Thoracic aorta (tissue), 2 donors: ENCODE measurements at places on chromosomes 13 and 19.

DNA sequence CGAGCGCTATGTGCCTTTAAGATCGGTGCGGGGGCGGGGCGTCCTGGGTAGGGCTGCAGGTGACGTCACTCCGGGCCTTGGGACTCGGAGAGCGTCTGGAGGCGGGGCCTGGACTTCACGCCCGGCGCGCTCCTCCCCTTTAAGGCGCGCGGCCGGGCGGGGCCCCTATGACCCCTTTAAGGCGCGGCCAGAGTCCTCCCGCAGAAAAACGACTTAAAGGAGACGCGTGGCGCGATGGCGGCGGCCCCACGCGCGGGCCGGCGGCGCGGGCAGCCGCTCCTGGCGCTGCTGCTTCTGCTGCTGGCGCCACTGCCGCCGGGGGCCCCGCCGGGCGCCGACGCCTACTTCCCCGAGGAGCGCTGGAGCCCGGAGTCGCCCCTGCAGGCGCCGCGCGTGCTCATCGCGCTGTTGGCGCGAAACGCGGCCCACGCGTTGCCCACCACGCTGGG, at the start of gene COLGALT1:
TSS of gene COLGALT1 (plus strand) at position 170 of the 449 bp plus-strand sequence. CDS start at position 235, 65 bp downstream.
- DNase-seq, result peak; percentile 100

GRCh38 chr19:34767951-34768350, 5.1 kb downstream of the ZNF599 start:
- no peak for DNase-seq

GRCh38 chr19:19558636-19559035, 20.6 kb downstream of the CILP2 start:
- DNase-seq, result no peak

DNA sequence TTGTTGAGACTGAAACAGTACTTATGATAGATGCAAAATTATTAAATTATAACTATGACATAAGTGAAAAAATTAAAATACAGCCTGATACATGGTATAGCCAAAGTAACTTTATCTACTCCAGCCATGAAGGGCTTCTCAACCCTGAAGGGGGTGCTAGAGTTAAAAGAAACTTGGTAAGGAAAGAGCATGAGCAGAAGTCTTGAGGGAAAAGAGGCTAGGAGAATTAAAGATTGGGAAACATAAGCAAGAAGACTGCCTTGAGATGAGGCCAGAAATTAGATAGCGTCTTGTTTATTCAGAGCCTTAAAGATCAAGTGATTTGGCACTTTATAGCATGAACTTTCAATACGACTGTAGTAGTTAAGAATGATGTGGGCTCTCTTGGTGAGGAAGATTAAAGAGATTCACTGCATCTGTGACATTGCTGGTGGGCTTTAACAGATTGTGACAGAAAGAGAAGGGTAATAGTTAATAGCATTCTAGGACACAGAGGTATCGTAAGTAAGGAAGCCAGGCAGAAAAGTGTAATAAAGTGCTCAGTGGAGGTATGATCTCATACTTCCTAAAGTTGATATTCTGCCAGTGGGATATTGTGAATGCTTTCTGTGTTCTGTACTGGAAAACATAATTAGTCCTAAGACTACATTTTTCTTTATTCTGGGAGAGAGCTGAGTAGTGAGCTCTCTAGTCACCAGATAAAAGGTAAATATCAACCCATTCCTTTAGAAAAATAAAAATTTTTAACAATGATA, 385.4 kb upstream of the PRR20A start:
- DNase-seq, result no peak

DNA sequence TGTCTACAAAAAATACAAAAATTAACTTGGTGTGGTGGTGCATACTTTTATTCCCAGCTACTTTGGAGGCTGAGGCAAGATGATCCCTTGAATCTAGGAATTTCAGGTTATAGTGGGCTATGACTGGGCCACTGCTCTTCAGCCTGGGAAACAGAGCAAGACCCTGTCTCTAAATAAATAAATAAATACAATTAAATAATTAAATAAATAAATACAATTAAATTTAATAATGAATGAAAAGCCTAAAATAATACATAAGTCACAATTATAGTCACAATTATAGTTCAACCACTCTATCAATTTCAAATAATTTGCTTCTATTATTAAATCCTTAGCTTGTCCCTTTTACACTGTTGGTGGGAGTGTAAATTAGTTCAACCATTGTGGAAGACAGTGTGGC, 146.4 kb upstream of the RFC3 start:
- DNase-seq, result no peak

GRCh38 chr19:8640402-8641004, 10.1 kb downstream of the NFILZ start:
- DNase-seq, result no peak

DNA sequence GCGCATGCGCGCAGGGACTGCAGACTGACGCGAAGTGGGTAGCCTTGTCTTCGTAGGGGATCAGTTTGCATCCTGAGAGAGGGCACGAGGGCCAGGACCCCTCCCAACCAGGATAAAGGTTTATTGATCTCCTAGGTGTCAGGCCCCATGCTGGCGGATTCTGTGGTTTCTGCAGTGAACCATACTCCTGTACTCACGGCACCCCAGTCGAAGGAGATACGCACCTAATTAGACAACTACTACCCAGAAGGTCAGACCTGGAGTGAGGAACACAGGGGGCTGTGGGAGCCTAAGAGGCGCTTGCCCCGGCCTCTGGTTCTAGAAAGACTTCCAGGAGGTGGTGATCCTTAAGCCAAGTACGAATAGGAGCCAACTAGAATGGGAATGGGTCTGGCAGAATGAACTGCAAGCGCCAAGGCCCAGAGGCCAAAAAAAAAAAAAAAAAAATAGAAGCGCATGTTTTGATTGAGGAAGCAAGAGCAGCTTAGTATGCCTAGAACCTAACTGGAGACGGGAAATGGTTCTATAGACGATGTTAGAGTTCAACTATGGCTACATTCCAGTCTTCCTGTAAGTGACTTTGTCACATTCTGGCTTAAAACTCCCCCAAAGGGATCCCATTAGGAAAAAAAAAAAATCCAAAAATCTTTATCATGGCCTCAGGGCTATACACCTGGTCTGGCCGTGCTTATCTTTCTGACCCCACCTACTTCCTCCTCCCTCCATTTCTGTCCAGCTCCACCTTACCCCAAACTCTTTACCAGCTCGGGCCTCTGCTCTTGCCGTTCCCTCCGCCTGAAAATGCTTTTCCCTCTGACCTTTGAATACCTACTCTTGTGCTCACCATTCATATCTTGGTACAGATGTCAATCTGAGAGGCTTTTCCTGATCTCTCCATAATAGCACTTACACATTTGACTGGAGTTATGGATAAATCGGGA, 902 bp upstream of the ZNF428 start:
- DNase-seq, result peak; percentile 63

DNA sequence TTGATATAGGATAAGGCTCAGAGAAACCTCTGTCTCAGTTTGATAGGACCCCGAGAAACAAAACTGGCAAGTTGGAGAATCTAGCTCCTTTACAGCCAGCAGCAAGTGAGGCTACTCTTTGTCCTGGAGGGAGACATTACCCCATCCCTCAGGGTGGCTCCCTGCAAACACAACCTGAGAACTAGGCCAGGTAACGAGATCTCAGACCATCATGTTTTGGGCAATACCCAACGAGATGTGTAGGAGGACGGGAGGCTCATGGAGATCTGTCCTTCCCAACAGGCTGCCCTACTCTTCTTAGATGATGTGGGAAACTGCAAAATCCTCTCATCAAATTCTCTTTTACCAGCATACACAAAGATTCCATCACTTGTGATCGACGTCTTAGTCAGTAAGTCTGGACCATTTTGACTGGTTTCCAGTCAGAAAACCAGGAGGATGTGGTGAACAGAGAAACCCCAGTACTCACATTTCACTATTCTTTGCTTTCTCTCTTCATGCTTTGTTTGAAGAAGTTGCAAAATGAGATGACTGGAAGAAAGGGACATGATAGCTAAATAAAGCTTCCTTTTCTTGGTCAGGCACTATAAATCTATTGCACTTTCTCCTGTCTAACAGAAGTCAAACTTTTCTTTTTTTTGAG, 6.0 kb upstream of the CTU1 start:
- DNase-seq, result no peak

GRCh38 chr13:50208826-50209335, 193.6 kb downstream of the KCNRG start:
- no peak for DNase-seq

GRCh38 chr13:67223024-67223423, 7.1 kb downstream of the PCDH9 start:
- no peak for DNase-seq

- no peak for DNase-seq
These were observed 58.5 kb downstream of the ARHGAP35 start for GRCh38 chr19:46919324-46919723.

DNA sequence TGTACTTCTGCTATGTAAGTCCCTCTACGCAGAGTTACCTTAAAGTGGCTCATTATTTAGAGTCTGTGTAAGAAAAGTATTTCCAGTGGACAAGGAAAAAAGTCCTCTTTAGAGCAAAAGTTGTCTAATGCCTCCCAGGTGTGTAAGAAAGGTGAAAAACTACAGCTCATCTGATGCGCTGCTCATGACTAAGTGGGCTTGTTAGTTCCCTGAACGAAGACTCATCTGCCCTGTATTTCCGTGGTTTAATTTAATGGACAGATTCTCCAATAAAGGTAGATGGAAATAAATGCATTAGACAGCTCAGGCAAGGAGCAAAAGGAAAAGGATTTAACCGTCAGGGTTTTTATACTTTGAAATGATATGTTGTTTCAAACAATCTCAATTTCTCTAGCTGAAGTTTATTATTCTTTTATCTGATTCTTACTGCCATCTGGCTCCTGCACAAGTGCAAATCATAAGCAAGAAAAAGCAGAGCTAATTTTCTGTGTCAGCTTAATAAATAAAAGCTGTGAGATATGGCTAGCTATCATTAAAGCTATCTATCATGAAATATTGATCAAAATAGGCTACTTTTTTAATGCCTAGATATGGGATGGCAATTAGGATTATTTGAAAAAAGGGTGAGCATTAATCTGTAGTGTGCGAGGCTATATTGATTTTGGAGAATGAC, 73.7 kb upstream of the PCDH9 start:
- no peak for DNase-seq

- DNase-seq, result no peak
These were observed 35.6 kb upstream of the TMTC4 start for GRCh38 chr13:100710176-100710575.

GRCh38 chr19:38557205-38557799, 60.5 kb downstream of the MAP4K1 start:
- DNase-seq, result no peak

- DNase-seq, result no peak
These were observed 16.3 kb downstream of the POP4 start for GRCh38 chr19:29622166-29623070.

DNA sequence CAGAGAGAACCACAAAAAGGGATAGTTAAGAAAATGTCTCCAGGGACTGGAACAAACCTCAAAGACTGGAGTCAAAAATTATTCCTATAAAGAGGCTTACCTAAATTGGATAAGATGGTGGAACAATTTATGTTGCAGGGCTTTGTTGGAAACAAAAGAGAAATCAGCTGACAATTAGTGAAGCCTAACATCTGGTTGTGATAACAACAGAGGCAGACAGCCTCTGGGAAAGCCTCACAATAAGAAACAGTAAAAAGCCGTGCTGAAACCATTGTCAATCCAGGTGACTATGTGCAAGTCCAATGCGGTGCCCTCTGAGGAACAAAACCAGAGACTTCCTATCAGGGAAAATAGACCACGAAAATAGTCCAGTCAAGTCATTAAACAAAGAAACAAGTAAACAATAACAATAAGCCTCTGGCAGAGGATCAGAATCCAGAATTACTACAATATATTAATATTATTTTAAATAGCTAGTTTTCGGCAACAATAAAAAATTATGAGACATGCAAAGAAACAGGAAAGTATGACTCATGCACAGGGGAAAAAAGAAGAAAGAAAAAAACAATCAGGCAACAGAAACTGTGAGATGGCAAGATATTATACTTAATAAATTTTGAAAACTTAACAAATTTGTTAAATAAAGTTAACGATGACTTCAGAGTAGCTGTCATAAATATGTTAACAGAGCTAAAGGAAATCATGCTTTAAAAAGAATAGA, 99.7 kb upstream of the RXFP2 start:
- no peak for DNase-seq

- no peak for DNase-seq
These were observed 67.3 kb upstream of the SACS start for GRCh38 chr13:23500849-23501248.

- DNase-seq, result no peak
These were observed 109.1 kb downstream of the NALCN start for GRCh38 chr13:101307181-101307701.

- no peak for DNase-seq
These were observed 216.8 kb downstream of the DIAPH3 start for GRCh38 chr13:59946944-59947343.

GRCh38 chr13:101846701-101847100, 394.2 kb downstream of the ITGBL1 start:
- DNase-seq, result no peak

DNA sequence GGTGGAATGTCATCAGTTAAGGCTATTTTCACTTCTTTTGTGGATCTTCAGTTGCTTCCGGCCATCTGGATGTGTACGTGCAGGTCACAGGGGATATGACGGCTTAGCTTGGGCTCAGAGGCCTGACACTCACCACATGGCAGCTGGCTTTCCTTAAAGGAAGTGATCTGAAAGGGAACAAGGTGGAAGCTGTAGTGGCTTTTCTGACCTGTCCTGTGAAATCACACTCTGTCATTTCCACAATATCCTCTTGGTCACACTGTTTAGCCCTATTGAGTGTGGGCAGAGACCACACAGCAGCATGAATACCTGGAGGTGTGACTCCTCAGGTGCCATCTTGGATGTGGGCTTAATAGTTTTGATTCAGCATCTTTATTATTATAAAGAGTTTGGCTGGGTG, 4.5 kb upstream of the BAX start:
- no peak for DNase-seq

DNA sequence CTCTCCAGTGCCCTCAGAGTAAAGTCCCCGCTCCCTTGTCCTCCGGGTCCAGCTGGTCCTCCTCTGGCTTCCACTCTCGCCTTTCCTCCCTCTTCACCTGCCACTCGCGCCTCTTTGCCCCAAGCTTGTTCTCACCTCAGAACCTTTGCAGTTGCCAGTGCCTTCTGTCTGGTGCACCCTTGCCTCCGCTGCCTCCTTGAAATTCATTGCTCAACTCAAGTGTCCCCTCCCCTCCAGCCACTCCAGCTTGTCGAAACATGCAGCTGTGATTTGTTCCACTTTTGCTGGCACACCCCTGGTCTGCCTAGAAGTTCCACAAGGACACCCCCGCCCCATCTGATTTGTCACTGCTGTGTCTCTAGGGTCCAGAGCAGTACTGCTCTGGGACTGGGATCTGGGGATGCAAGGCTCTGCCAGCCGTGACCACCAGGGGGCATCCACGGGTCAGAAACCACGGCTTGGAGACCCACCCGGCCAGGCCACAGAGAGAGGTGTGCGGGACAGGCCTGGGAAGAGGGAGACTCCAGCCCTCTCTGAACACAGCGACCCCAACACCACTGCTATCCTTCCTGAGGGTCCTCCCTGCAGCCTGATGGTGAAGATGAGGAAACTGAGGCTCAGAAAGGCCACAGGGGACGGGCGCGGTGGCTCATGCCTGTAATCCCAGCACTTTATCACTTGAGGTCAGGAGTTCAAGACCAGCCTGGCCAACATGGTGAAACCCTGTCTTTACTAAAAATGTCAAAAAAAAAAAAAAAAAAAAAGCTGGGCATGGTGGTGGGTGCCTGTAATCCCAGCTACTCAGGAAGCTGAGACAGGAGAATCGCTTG, 49.9 kb downstream of the AP1M1 start:
- peak; percentile 59 for DNase-seq
